ENCODE measurements at places on chromosomes 7 and 10. TPM values are rescaled to one million over a fixed set of nuclear protein-coding genes. Genes with fewer than 3 reads are reported as not detected.

The CRPPA gene
- 1.3 TPM for total RNA-seq

DNA sequence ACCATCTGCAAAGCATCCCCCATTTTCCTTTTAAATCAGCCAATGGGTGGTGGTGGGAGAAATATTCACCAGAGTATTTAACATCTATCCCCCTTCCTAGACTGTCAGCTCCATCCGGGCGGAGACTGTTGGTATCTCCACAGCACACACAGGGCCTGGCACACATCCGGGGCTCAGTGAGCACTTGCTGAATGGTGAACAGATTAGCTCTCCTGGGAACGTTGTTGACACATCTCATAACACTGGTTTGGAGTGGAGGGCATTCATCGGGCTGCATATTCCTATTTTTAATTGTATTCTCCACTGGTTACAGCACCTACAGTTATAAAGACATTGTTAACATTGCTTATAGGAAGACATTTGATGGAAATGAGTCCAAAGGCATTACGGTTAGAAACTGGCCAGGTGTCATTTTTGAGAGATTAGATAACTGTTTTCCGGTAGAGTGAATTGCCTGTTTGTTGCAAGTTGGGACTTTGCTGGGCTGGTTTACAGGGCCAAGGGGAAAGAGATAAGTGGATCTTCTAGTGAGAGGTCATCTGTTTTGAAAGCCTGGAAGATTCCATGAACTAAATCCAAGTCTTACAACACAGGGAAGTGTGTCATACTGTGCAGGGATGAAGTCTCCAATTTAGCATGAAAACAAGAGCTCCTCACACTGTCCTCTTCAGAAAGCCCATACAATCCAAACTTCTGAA lies 101.8 kb downstream of the EGFR start:
- no peak overlapping the region for H3K4me3 ChIP-seq
- H3K27ac ChIP-seq: peak overlapping the region; percentile 95
- H3K36me3 ChIP-seq: peaks cover 3% of the 10 kb centered on the region
- no peaks in the 10 kb centered on the region for H3K27me3 ChIP-seq
- peak; percentile 90 for DNase-seq

DNA sequence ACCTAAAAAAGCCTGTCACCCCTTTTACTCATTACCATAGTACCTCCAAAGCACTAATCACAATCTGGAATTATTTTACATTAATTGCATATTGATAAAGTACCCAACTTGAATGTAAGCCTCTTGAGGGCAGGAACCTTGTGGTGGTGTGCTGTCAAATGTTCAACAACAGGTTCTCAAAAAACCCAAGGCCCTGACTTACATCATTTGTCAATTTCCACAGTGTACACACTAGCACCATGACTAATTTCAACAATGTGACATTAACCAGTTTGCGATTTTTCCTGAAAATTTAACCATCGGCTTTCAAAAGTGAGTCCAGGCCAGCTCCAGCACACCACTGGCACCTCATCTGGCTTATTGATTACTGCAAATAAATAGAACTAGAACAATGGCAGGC lies 87.5 kb downstream of the SVOPL start:
- no peak for DNase-seq

The NME8 gene
- total RNA-seq: not detected

DNA sequence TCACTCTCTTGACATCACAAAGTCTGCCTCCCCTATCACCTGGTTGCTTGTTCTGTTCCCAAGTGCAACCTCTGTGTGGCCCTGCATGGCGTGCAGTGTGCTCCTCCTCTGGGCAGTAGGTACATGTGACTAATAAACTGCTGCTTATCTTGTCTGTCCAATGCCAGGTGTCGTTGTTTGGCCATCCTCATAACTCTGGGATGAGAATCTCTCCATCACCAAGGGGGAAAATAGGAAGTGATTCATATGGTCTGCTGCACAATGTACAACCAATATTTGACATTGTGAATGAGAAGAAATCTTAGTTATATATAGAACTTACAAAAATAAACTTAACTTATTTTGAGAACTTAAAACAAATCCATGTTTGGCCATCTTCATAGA lies 135.2 kb downstream of the INHBA start:
- no peak overlapping the region for H3K4me3 ChIP-seq
- H3K4me1 ChIP-seq: peaks cover 6% of the 10 kb centered on the region
- DNase-seq: peak; percentile 85
- no peak overlapping the region for H3K27ac ChIP-seq
- H3K36me3 ChIP-seq: no peaks in the 10 kb centered on the region
- no peaks in the 10 kb centered on the region for H3K27me3 ChIP-seq

- 0 out of 2 replicates have a peak, but pooled peaks cover 3% of the 10 kb centered on the region for H3K4me1 ChIP-seq
- H3K4me3 ChIP-seq: no peak overlapping the region
- H3K36me3 ChIP-seq: no peaks in the 10 kb centered on the region
- H3K27me3 ChIP-seq: no peaks in the 10 kb centered on the region
- no peak for DNase-seq
These were observed 42.7 kb upstream of the ATRNL1 start for GRCh38 chr10:115050375-115051010.

The PAX4 gene
- total RNA-seq: not detected

Measured in IMR-90 (cell line).